Esophagus squamous epithelium (tissue), 5 donors: ENCODE measurements at places on chromosomes 12 and 14.

DNA sequence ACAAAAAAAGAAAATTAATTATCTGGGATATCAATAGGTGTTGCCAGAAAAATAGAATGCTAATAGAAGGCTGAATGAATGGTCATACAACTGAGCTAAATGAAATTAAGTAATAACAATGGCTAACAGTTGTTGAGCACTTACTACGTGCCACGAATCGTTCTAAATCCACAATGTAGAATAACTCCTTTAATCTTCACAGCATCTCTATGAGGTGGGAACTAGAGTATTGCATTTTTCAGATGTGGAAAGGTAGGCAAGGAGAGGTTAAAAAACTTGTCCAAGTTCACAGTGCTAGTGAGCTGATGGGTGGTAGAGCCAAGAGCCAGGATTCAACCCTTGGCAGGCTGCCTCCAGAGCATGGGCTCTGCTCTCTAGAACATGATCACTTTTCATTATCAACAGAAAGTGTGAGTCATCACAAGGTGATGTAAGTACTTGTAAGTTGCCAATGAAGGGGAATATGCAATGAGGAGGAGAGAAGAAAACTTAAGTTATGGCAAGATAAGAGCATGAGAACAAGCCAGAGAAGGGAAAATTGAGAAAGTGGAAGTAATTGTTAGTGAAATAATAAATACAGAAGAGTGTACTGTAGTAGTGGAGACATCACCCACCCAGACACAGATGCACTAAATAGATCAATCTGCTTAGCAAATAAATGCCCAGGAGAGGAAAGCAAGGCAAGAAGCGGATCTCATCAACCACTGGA, 122.1 kb downstream of the PRKD1 start:
- no peak for DNase-seq

DNA sequence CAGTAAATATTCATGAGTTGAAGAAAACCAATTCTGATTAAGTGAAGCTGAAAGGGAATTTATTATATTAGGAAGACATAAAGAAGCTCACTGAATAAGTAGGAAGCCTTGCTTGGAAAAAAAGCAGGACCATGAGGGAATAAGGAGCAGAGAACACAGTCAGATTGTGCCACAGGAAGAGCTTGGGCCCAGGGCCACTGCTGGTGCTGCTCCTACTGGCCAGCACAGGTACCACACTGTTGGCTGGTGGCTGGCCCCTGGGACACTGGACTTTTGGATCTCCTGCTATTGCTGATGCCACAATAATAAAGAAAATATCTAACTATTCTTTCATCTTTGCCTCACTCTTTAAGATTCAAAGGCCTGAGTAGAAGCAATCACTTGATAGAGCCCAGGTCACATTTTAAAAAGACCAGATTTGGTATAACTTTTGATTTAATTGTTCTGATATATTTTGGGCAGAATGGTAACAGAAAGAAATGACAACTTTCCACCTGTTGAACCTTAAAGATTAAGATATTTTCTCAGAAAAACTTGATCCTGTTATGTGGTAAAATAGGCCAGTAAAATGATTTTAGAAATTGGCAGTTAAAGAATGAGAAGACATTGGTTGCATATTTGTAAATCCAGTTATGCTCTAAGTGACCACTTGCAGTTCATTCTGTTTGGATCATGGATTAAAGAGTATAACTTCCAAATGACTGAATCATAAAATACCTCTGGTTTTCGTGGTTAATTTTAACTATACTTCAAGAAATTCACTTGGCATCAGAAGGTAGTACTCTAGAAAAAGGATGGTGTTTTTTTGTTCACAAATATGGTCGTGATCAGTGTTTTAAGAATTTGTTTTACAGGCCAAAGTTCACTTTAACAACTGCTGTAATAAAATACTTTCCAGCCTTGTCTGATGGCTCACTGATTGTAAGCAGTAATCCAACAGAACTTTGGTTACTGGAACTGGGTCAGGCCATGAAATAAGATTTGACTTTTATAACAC, 68.3 kb downstream of the DERA start:
- DNase-seq: no peak

- DNase-seq: no peak
Observed at GRCh38 chr12:63318933-63319332, 167.9 kb upstream of the AVPR1A start.

GRCh38 chr14:53533384-53533970, 380.4 kb upstream of the DDHD1 start:
- DNase-seq: no peak

GRCh38 chr14:34356264-34356654, 105.8 kb downstream of the SPTSSA start:
- DNase-seq: no peak

DNA sequence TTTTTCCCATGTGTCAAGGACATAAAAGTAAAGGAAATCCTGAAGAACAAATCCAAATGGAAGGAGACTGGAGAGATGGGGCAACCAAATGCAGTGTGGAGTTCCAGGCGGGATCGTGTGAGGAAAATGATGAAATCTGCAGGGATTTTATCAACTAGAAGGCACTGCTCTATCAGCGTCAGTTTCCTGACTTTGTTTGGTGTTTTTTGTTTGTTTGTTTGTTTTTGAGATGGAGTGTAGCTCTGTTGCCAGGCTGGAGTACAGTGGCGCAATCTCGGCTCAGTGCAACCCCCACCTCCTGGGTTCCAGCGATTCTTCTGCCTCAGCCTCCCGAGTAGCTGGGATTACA, 43.3 kb upstream of the GPR132 start:
- DNase-seq: no peak

DNA sequence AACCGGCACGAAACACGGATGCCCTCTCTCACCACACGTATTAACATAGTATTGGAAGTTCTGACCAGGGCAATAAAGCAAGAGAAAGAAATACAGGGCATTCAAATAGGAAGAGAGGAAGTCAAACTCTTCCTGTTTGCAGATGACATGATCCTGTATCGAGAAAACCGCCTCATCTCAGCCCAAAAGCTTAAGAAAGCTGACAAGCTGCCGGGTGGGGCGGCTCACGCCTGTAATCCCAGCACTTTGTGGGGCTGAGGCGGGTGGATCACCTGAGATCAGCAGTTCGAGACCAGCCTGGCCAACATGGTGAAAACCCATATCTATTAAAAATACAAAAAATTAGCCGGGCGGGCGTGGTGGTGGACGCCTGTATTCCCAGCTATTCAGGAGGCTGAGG, 17.7 kb downstream of the OR6S1 start:
- DNase-seq: no peak

GRCh38 chr12:153080-153746, 60.7 kb downstream of the SLC6A12 start:
- no peak for DNase-seq

- DNase-seq: no peak
Observed at GRCh38 chr14:104708606-104709268, 15.3 kb upstream of the ADSS1 start.

GRCh38 chr12:126358806-126359205, 1293.6 kb downstream of the AACS start:
- DNase-seq: no peak

GRCh38 chr14:101600891-101601605, 39.8 kb downstream of the DIO3 start:
- DNase-seq: no peak

DNA sequence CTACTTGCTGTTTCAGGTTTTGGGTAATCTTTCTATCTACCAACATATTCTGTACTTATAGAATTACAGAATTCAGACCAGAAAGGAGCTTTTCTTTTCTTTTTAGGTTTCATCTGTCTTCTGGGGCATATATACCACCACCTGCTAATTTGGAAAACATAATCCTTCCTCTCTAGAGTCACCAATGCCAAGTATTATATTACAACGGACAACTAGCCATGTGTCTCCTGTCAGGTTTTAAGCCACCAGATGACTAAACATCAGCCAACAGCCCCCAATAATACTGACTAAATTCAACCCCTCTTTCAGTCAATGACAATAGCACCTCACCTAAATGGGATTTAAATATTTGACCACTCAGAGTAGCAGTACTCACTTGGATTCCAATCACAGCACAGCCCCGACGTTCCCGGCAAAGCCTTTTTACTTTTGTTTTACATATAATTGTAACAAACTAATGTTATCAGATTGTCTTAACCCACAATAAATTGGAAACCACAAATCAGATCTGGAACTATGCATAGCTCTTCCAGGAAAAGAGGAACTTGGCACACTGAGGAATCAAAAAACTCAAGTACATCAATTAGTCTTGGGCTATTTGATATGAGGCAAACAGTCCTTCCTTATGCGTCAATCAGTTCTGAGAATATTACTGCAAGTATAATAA, 13.5 kb downstream of the SLC11A2 start:
- DNase-seq: no peak

GRCh38 chr12:129269756-129270495, 416.6 kb downstream of the GLT1D1 start:
- DNase-seq: no peak

DNA sequence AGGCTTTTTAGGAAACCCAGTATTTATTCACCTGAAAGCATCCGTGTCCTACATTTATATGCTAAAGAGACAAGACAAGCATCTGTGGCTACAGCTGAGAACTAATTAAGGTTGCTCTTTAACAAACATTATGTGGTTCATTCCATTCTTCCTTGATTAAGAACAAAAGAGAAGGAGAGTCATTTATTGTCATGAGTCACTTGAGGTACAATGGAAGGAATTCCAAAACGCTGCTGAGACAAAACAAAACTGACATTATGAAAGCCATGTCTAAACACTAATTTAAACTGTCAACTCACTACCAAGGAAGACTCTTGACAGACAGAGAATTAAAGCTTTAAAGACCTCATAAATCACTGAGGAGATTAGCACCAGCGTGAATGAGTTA, 214.4 kb downstream of the BMP4 start:
- DNase-seq: no peak
